ENCODE measurements at places on chromosomes 13 and 19.

GRCh38 chr19:29978080-29978479, 36.0 kb downstream of the URI1 start:
- no peak overlapping the region for H3K4me3 ChIP-seq
- H3K36me3 ChIP-seq, result no peaks in the 10 kb centered on the region
- DNase-seq, result peak; percentile 12
- no peak overlapping the region for H3K27ac ChIP-seq
- peaks cover 20% of the 10 kb centered on the region for H3K4me1 ChIP-seq
- no peaks in the 10 kb centered on the region for H3K27me3 ChIP-seq

DNA sequence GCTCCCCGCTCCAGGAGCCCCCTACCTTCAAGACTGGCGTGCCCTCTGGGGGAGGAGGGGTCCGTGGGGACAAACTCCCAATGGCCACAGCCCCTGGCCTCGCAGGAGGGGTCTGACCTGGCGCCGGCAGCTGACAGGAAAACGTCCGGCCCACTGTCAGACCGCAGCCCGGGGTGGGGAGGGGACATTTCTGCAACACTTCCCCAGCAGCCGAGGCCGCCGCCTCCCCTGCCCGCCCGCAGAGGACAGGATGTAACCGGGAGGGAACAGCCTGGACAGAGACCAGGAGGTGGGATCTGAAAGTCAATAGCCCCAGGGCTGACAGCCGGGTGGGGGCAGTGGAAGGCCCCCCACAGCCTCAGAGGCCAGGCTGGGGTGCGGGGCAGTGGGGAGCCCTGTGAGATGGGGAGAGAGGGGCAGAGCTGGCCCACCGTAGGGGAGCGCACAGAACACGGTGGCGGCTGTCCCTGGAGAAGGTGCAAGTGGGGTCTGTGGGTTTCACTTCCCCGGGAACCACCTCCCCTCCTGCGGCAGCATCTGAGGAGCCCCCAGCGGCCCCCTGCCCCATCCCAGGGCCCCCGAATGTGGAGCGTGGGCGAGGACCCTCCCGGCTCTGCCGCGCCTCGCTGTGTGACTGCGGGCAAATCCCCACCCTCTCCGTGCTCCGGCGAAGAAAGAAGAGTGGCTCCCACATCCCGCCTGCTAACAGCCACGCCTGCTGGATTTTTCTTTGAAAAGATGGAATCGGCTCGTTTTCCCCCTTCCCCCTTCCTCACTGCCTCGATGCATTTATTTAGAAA, at the start of gene PEAK3:
PEAK3 (minus strand) TSS at position 114 of the 800 bp plus-strand sequence. CDS start 1,244 bp downstream, outside the sequence.
- H3K4me3 ChIP-seq, result peak within 1 kb of the TSS; percentile 45
- peaks cover 12% of the 10 kb centered on the region for H3K27me3 ChIP-seq
- no peaks in the 10 kb centered on the region for H3K36me3 ChIP-seq
- H3K4me1 ChIP-seq, result peaks cover 17% of the 10 kb centered on the region
- DNase-seq, result peak; percentile 80
- peak within 1 kb of the TSS; percentile 79 for H3K27ac ChIP-seq

DNA sequence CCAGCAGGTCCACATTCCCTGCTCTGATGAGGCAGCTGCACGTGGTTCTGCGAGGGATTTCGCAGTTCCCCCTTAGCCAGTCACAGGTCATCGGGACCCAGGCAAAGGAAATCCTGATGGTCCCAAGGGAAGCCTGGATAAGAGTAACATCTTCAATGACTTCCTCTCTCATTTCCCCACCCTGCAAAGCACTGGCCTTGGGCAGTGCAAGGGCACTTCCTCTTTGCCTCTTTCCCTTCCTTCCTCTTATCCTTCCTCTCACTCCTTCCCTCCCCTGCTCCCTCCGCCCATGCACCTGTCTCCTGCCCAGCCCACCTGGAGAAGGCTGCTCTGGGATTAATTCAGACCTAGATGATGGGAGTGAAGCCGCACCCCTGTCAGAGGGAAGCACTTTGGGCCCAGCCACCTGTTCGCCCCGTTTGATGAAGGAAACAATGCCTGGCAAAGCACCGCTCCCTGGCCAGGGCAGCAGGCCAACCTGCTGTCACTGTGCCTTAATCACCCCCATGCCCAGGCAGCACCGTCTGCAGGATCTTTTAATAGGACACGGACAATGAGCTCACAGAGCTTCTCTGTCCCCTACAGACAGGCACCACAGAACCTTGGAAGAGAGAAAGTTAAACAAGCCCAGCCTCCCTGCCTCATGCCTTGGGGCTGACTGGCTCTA, 113.5 kb upstream of the PABPC3 start:
- H3K4me1 ChIP-seq, result no peaks in the 10 kb centered on the region
- H3K36me3 ChIP-seq, result no peaks in the 10 kb centered on the region
- DNase-seq, result no peak
- peaks cover 14% of the 10 kb centered on the region for H3K27me3 ChIP-seq
- H3K27ac ChIP-seq, result no peak overlapping the region

GRCh38 chr13:95714142-95714832, 37.3 kb downstream of the DNAJC3 start:
- peaks cover 11% of the 10 kb centered on the region for H3K36me3 ChIP-seq
- H3K4me3 ChIP-seq, result no peak overlapping the region
- no peaks in the 10 kb centered on the region for H3K4me1 ChIP-seq
- DNase-seq, result no peak
- no peak overlapping the region for H3K27ac ChIP-seq

GRCh38 chr13:82766732-82767321, 1115.4 kb downstream of the SLITRK1 start:
- H3K4me1 ChIP-seq, result no peaks in the 10 kb centered on the region
- no peak overlapping the region for H3K4me3 ChIP-seq
- no peaks in the 10 kb centered on the region for H3K36me3 ChIP-seq
- H3K27me3 ChIP-seq, result no peaks in the 10 kb centered on the region
- DNase-seq, result no peak
- H3K27ac ChIP-seq, result no peak overlapping the region

DNA sequence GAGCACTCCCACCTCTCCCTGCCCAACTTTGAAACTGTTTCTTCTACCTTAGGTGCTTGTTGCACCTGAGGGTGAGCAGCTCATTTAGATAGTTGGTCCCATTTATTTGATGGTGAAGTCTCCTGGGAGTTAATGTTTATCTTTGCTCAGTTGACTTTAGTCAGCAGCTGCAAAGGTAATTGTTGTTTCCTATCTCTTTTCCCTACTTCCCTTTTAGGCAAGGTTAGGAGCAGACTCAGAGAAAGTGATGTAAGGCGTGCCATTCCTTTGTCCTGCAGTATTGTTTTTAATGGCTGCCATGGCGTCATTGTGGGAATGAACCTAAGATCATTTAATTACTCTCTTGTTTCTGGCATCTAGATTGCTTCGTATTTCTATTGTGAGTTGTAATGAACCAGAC, 11.6 kb downstream of the AKAP11 start:
- no peaks in the 10 kb centered on the region for H3K27me3 ChIP-seq
- peaks cover 27% of the 10 kb centered on the region for H3K36me3 ChIP-seq
- peaks cover 10% of the 10 kb centered on the region for H3K4me1 ChIP-seq
- no peak overlapping the region for H3K4me3 ChIP-seq
- DNase-seq, result no peak
- no peak overlapping the region for H3K27ac ChIP-seq

DNA sequence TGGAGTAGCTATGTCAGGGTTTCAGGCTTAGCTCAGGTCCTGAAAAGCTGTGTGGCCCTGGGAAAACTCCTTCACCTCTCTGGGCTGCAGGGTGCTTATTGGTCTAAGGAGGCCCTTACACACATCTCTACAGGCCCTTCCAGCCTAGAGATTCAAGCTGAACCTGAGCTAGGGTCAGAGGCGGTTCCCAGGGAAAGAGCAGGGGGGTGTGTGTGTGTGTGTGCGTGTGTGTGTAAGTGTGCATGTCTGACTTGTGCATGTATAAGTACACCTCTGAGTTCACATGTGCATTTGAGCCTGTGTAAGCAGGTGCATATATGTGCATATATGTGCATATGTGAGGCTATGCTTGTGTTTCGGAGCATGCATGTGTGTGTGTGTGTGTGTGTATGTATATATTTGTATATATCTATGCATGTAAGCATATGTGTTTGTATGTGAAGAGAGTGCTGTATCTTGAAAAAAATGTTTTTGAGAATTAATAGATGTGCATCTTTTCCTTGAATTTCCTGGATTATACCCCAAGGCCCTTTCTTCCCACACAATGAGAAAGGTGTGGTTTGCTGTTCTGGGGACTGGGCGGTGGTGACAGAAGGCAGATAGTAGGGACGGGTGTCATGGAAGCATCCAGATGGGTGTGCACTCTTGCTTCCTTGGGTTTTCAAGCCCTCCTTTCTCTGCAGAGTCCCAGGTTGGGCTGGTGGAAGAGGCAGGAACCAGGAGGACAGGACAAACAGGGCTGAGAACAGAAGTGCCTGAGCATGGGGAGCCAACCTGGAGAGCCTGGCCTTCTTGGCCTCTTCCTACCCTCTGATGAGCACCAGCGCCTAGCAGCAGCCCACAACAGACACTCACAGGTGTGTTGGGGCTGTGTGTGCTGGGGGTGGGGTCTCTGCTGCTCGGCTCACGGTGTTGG, 150.3 kb upstream of the TSHZ3 start:
- H3K27me3 ChIP-seq, result no peaks in the 10 kb centered on the region
- no peak for DNase-seq
- H3K4me3 ChIP-seq, result no peak overlapping the region
- H3K4me1 ChIP-seq, result no peaks in the 10 kb centered on the region

DNA sequence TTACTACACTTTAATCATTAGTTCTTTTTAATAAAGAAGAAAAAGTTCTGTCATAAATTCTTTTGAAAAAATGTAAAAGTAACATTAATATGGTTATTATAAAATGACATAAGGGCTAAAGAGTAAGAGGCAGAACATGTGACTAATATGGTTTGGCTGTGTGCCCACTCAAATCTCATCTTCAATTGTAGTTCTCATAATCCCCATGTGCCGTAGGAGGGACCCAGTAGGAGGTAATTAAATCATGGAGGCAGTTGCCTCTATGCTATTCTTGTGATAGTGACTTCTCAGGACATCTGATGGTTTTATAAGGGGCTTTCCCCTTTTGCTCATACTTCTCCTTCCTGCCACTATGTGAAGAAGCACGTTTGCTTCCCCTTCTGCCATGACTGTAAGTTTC, 104.5 kb downstream of the UGGT2 start:
- peaks cover 36% of the 10 kb centered on the region for H3K36me3 ChIP-seq
- no peak for DNase-seq
- no peaks in the 10 kb centered on the region for H3K27me3 ChIP-seq
- H3K4me3 ChIP-seq, result no peak overlapping the region

- peak; percentile 63 for DNase-seq
- H3K4me1 ChIP-seq, result peaks cover 19% of the 10 kb centered on the region
- H3K4me3 ChIP-seq, result no peak overlapping the region
- H3K27me3 ChIP-seq, result peaks cover 36% of the 10 kb centered on the region
- no peak overlapping the region for H3K27ac ChIP-seq
Measured at GRCh38 chr19:485583-486236, 10.6 kb upstream of the MADCAM1 start.

DNA sequence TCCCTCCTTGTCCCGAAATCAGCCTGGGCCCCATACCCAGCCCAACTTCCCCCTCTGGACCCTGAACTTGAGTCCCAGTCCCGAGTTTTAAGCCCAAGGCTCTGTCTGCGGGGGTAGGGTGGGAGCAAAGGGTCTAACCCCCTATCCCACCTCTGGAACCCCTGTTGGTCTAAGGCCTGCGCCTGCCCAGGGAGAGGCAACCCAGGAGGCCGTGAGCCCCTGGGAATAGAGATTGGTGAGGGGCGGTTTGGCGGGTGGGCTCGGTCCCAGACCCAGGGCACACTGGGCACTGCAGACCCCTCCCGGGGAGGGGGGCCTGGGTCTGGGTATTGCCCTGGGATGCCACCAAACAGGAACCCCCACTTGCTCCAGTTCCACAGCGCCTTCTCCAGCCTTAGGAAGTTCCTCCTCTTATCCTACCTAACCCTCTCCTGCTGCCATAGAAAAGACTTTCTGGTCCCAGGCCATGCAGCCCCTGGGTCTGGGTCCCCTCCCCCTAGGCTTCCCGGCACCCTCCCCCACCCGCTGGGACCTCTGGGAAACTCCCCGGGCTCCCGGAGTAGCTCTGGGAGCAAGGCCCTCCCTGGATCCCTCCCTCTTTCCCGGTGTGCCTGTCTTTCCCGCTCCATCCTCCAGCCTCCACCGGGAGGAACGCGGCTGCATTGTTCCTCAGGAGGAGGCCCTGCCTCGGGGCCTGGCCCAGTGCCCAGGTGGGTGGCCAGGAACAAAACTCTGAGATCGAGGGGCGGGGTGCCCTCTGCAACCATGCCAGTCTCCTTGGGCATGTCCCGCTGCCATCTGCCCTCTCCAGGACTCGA, 33.6 kb upstream of the NANOS3 start:
- no peaks in the 10 kb centered on the region for H3K27me3 ChIP-seq
- no peaks in the 10 kb centered on the region for H3K36me3 ChIP-seq
- H3K4me3 ChIP-seq, result peak overlapping the region; percentile 87

GRCh38 chr19:10471909-10472308, 31.2 kb downstream of the KEAP1 start:
- H3K4me1 ChIP-seq, result no peaks in the 10 kb centered on the region
- no peaks in the 10 kb centered on the region for H3K27me3 ChIP-seq
- no peak overlapping the region for H3K27ac ChIP-seq
- H3K36me3 ChIP-seq, result peaks cover 7% of the 10 kb centered on the region
- no peak overlapping the region for H3K4me3 ChIP-seq

- H3K36me3 ChIP-seq, result no peaks in the 10 kb centered on the region
- no peak overlapping the region for H3K4me3 ChIP-seq
- peaks cover 7% of the 10 kb centered on the region for H3K4me1 ChIP-seq
- H3K27me3 ChIP-seq, result no peaks in the 10 kb centered on the region
Measured at GRCh38 chr13:113432506-113433270, 20.6 kb downstream of the ADPRHL1 start.

GRCh38 chr19:5360003-5360780, 19.6 kb upstream of the PTPRS start:
- H3K27ac ChIP-seq, result no peak overlapping the region
- no peak overlapping the region for H3K4me3 ChIP-seq
- no peaks in the 10 kb centered on the region for H3K36me3 ChIP-seq
- DNase-seq, result no peak
- H3K4me1 ChIP-seq, result no peaks in the 10 kb centered on the region

DNA sequence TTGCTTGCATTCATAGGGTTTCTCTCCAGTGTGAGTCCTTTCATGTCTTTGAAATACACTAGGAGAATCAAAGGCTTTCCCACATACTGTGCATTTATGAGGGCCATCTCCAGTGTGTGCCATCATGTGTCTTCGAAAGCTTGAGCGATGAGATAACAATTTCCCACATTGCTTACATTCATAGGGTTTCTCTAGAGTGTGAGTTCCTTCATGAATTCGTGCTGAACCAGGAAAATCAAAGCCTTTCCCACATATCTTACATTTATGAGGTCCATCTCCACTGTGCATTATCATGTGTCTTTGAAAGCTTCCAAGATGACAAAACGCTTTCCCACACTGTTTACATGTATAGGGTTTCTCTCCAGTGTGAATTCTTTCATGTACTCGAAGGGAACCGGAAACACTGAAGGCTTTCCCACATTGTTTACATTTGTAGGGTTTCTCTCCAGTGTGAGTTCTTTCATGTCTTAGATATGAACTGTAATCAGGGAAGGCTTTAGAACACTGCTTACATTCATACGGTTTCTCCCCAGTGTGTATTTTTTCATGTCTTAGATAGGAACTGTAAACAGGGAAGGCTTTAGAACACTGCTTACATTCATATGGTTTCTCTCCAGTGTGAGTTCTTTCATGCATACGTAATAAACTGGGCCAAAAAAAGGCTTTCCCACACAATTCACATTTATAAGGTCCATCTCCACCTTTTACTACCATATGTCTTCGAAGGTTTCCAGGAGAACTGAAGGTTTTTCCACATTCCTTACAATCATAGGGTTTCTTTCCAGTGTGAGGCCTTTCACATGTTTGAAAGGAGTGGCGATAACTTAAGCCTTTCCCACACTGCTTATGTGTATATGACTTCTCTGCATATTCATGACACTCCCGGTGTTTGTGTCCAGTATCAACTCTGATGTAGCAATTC, 21.4 kb downstream of the ZNF44 start:
- H3K4me3 ChIP-seq, result no peak overlapping the region
- DNase-seq, result no peak
- peaks cover 94% of the 10 kb centered on the region for H3K36me3 ChIP-seq
- no peaks in the 10 kb centered on the region for H3K4me1 ChIP-seq
- H3K27ac ChIP-seq, result no peak overlapping the region
